ENCODE measurements at places on chromosomes 2 and 18.

DNA sequence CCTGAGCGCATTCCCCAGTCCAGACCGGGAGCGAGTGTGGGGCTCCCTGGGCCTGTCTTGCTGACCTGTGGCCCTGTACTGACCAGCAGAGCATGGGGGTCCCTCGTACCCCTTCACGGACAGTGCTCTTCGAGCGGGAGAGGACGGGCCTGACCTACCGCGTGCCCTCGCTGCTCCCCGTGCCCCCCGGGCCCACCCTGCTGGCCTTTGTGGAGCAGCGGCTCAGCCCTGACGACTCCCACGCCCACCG is 5.3 kb downstream of the NEU4 start:
- DNase-seq, result no peak

DNA sequence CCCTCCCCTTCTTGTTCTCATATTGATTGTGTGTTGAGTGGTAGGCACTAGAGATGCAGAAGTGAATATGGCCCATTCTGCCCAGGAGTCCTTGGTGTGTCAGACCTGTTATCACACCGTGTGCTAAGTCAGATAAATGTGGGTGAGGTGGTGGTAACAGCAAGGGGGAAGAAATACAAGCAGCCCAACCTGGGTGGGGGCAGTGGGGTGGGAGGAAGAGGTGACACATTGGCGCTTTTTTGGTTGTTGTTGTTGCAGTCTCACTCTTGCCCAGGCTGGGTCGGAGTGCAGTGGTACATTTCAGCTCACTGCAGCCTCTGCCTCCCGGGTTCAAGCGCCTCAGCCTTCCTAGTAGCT is 12.8 kb downstream of the B3GNT2 start:
- no peak for DNase-seq

DNA sequence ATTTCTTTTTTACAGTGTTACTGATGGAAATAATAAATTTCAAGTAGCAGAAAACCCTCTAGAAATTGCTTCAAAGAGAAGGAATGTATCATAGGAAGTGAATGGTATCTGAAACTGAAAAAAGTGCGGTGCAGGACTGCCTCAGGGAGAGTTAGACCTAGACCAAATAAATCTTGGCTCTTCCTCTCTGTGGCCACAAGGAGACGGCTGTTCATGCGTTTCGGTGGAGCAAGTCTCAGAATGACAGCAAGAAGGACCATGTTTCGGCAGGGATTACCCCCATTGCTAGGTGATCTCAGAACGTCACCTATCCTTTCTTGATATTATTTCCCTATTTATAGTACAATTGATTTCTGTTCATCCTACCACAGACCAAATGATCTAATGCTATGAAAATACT is 522.3 kb downstream of the SOX11 start:
- no peak for DNase-seq

DNA sequence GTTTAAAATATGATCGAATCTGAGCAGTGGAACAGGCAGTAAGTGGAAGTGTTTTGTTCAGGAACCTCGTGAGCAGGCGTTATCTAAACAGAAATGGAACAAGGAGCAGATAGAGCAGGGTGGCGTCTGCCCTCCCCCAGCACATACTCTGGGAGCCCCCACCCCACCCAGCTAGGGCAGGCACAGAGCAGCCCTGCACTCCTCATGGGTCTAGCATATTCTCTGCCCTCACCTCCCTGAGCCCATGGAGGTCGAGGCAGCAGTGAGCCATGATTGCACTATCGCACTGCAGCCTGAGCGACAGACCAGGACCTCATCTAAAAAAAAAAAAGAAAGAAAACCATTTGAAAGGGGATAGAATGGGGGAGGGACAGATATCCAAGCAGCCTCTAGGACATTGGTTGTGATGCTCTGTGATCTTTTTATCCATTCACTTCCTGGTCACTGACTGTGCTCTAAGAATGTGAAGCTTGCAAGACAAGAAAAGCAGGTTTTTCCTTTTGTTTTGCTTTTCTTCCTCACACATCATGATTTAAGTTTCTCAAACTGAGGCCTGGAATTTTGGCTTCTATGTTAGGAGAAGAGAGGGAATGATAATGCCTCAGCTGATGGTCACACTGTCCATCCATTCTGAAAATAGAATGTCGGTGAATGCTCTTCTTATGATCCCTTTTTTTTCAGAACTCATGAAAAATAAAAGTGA is 3.1 kb downstream of the MLPH start:
- DNase-seq, result no peak

GRCh38 chr2:176614930-176615329 is 345.7 kb downstream of the MTX2 start:
- DNase-seq, result no peak

- no peak for DNase-seq
These were observed 207.2 kb downstream of the ETAA1 start for GRCh38 chr2:67604360-67604759.

GRCh38 chr18:76454418-76454817 is 40.6 kb downstream of the ZNF516 start:
- DNase-seq, result no peak

Measured in stimulated activated CD4-positive, alpha-beta T cell treated with anti-CD3 and anti-CD28 coated beads, Interleukin-2, amount 100 ng/mL, for 48 hours (primary cell).